Choroid plexus epithelial cell (primary cell): ENCODE measurements at places on chromosomes 3 and 15.

- peak; percentile 80 for DNase-seq
These were observed 660.7 kb upstream of the ADAMTS9 start for GRCh38 chr3:65348398-65348995.

DNA sequence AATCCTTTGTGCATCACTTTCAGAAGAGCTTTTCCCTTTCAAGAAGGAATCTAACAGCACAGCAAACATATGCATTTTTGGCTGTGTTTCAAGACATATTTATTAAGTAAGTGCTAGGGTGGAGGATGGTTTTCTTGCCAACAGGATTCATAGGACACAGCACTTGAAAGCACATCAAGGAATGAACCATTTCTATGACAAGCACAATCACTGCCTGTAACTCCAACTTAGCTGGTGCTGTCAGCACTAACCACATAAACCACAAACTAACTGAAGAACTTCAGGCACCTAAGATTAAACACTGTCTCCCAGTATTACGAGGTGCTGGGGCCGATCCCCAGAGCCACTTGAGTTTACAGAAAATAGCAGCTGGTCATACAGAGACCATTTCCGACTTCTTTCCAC is 35.4 kb upstream of the SPRED1 start:
- DNase-seq = peak; percentile 87

DNA sequence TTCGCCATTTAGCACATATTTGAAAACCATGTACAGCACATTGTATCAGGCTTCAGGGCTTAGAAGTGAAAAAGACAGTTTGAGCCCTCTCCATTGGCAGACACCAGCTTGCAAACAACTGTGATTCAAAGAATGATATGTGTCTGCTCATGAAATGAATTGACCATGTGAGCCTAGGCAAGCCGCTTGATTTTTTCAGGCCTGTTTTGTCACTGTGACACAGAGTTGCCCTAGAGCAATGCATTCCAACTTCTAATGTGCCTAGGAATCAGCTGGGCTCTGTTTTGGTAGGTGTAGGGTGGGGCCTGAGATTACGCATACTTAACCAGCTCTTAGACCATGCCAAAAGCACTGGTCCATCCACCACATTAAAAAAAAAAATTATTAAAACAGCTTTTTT is 53.0 kb downstream of the ATP2C1 start:
- DNase-seq = no peak

DNA sequence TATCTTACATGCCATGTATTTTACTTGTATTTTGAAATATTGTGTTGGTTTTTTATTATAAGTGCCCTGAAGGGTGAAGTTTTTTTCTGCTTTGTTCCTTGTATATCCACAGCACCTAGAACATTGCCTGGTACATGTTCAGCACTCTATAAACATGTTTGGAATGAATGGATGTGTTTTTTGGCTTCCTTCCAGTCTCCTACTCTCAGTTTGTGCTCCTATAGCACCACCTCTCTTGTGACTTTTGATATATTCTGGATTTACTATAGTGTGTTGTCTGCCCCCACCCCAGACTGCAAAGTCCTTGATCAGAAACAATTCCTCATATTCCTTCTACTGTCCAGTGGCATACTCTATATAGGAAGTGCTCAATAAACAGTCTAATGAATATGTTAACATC is 60.6 kb downstream of the PLCL2 start:
- DNase-seq = peak; percentile 70

- no peak for DNase-seq
These were observed 3.1 kb upstream of the DYNLT2B start for GRCh38 chr3:196321162-196321561.

DNA sequence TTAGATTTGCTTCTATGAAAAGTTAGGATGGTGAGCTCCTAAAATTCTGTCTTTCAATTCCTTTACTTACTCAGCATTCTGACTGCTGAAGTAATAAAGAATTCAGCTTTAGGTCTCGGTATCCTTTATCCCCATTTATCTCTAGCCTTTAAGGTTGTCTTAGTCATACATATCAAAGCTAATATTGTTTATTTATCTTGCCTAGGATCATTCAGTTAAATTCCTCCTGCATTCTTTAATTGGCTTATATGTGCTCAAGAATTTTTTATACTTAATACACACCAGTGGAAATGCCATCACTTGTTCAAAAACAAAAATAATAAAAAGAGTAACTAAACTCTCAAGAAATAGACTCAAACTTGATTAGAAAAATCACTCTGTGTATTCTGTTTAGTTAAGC is 507.0 kb downstream of the ZPLD1 start:
- peak; percentile 1 for DNase-seq

- no peak for DNase-seq
These were observed 529.9 kb upstream of the ROBO1 start for GRCh38 chr3:80297720-80298119.

DNA sequence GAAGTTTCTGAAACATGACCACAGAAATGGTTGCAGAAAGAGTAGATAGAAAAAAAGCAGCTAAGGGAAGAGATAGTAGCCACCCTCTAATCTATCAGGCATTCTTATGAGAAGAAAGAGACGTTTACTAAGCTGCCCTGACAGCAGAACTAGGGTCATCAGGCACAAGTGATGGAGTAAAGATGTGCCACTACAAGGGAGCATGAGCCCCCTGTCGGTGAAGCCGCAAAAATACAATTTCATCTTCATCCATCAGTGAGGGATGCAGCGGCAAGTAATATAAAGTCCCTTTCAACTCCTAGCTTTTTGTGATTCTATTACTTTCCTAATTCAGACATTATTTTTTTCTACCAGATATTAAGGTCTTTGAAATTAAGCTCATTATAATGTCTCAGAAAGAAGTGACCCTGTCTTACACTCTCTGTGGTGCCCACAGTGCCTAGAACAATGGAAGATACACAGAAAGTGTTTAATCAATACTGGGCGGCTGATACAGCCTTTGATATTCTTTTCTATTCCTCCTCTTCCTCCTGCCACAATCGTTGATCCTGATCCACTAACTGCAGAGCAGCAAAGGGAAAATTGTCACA is 651.6 kb downstream of the NTRK3 start:
- DNase-seq = peak; percentile 46
